ENCODE measurements at places on chromosomes 12 and 14.

DNA sequence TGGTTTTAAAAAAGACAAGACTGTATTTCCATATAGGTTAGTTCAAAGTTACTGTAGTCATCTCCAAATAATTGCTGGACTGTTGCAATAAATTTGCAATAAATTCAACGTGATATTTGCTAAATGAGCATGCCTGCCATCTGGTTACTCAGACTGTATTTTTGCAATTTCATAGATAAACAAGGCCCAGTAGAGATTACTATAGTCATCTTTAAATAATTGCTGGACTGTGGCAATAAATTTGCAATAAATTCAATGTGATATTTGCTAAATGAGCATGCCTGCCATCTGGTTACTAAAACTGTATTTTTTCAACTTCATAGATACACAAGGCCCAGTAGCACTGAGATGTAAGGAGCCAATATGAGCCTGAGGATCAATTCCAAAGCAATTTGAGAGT is 5.6 kb downstream of the NTN4 start:
- no peak for DNase-seq

- DNase-seq = peak; percentile 77
Measured at GRCh38 chr14:70780396-70781075, 28.8 kb downstream of the MAP3K9 start.

GRCh38 chr12:11134305-11134704 is at the start of gene TAS2R30:
Gene TAS2R30 (minus strand): TSS chr12:11134644. CDS start chr12:11134244, 400 bp downstream.
- no peak for DNase-seq

GRCh38 chr14:23114120-23114458 is 5.0 kb downstream of the CEBPE start:
- DNase-seq = no peak

- no peak for DNase-seq
Measured at GRCh38 chr14:67313153-67313552, 46.5 kb downstream of the ATP6V1D start.

DNA sequence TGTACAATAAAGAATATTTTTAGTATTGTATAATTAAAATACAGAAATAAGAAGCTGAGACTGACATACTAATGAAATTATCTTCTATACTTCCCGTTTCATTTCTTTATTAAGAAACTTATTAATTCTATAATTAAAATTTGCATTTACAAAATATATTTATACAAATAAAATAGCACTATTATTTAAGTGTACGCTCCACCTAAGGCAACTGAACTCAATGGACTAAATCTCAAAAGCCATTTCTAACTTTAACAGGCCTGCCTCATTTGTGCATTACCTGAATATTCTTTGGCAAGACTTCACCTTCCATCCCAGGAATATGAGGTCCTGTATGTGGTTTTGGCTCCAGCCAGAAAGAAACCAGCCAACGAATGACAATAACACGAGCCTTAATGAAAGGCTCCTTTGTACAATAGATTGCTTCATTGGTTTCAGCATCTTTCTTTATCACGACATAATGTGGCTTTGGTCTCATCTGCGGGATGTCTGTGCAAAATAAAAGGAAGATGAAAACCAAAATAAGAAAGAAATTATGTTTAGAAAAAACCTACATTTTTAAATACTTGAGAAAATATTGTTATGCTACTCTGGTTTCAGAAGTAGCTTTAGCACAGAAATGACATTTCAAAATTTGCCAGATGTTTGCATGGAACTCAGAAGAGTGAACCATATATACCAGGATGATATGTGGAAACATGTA is 58.7 kb downstream of the RALGAPA1 start:
- DNase-seq = no peak
